Activated T-helper 1 cell treated with anti-CD3 and anti-CD28 coated beads, Interleukin-12 subunit alpha, Interleukin-12 subunit beta, Interleukin-2, Interleukin-4 antibody, amounts not matched to agents 30 ng/mL and 10 ng/mL and 1 ng/mL, durations not matched to agents 14 hours and 24 hours and 36 hours (primary cell): ENCODE measurements at places on chromosomes 11 and 22. TPM values are rescaled to one million over a fixed set of nuclear protein-coding genes. Genes with fewer than 3 reads are reported as not detected.

CLCF1 gene
- 0.64 and 0.73 TPM in 2 replicates for total RNA-seq

DNA sequence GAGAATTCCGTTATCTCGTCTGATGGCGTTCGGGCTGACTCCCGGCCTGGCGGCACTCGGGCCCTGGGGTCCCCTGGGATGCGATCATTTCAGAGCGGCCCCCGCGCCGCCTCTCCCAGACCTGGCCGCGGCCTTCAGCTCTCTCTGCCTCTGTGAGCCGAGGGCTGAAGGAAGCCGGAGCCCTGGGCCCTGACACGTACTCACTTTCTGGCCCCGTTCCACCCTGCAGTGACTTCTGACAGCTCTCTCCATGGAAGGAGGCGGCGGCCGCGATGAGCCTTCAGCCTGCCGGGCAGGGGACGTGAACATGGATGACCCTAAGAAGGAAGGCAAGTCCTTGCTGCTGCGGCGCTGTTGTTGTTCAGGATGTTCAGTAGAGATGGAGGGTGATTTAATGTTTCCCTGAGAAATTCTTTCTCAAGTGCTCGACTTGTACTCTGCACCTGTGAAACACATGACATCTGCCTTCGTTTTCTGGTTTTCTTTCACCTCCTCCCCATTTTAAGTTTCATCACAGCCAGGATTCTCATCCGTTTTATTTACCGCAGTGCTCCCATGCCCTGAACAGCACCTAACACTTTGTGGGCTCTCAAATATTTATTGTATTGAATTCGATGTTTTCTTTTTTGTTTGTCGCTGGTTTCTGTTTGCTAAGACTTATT lies 612 bp downstream of the GTSE1 start:
- H3K4me1 ChIP-seq: peaks cover 52% of the 10 kb centered on the region
- no peak for DNase-seq
- H3K36me3 ChIP-seq: peaks cover 35% of the 10 kb centered on the region
- no peaks in the 10 kb centered on the region for H3K27me3 ChIP-seq
- peak overlapping the region; percentile 91 for H3K4me3 ChIP-seq

- DNase-seq: no peak
- peaks cover 22% of the 10 kb centered on the region for H3K4me1 ChIP-seq
- peak overlapping the region; percentile 89 for H3K27ac ChIP-seq
- H3K4me3 ChIP-seq: no peak overlapping the region
- H3K27me3 ChIP-seq: no peaks in the 10 kb centered on the region
Observed at GRCh38 chr22:46220921-46221320, 29.2 kb downstream of the CDPF1 start.

DNA sequence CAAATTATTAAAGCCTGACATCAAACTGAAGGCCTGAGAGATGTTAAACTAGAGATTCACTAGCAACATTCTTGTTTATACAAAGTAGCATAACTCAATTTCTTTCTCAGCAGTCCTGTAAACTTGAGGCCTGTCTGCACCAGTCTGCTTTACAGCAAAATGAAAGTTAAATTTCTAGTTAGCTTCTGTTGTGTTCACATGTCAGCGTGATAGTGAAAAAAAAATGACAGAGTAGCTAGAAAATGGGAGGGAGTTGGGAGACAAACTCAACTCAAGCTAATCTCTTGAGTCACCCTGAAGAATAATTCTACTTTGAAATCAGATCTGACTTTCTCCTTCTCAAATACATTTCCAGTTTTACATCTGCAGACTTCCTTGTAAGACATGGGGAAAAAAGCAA lies 6.5 kb downstream of the RBFOX2 start:
- peaks cover 19% of the 10 kb centered on the region for H3K4me1 ChIP-seq
- no peaks in the 10 kb centered on the region for H3K36me3 ChIP-seq
- no peak overlapping the region for H3K4me3 ChIP-seq

GRCh38 chr22:19621373-19622060 lies 92.8 kb upstream of the SEPTIN5 start:
- peaks cover 28% of the 10 kb centered on the region for H3K4me1 ChIP-seq
- H3K4me3 ChIP-seq: no peak overlapping the region
- H3K27me3 ChIP-seq: peaks cover 9% of the 10 kb centered on the region
- no peak overlapping the region for H3K27ac ChIP-seq
- DNase-seq: no peak
- no peaks in the 10 kb centered on the region for H3K36me3 ChIP-seq

DNA sequence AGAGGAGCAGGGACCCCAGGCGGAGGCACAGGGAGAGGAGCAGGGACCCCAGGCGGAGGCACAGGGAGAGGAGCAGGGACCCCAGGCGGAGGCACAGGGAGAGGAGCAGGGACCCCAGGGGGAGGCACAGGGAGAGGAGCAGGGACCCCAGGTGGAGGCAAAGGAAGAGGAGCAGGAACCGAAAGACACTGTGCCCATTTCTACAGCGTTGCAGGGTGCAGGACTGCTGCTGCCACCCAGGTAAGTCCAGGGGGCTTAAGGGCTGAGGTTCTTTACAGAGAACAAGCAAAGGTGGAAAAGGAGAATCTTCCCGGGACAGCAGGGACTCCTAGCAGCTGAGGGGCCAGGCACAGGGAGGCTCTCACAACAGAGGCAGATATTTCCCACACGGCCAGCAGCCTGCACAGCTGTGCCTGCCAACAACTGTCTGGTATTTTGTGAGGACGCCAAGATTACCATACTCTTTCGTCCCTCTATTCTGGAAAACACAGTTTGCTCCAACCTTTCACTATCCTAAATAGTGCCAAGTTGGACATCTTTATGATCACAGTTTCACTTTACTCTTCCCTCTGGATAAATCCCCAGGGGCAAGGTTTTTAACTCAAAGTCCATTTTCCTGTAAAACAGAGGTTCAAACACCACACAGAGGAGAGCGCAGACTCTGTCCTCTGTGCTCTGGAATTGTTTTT lies 39.4 kb downstream of the SHANK2 start:
- H3K36me3 ChIP-seq: no peaks in the 10 kb centered on the region
- no peaks in the 10 kb centered on the region for H3K4me1 ChIP-seq
- H3K4me3 ChIP-seq: no peak overlapping the region
- no peak for DNase-seq
- H3K27me3 ChIP-seq: no peaks in the 10 kb centered on the region

GRCh38 chr11:133893381-133893780 lies 48.1 kb upstream of the SPATA19 start:
- H3K36me3 ChIP-seq: peaks cover 4% of the 10 kb centered on the region
- no peaks in the 10 kb centered on the region for H3K4me1 ChIP-seq
- H3K4me3 ChIP-seq: no peak overlapping the region
- H3K27ac ChIP-seq: no peak overlapping the region
- peaks cover 3% of the 10 kb centered on the region for H3K27me3 ChIP-seq
- no peak for DNase-seq

GRCh38 chr11:10441652-10442503 lies 13.2 kb upstream of the AMPD3 start:
- H3K27me3 ChIP-seq: peaks cover 12% of the 10 kb centered on the region
- no peaks in the 10 kb centered on the region for H3K36me3 ChIP-seq
- peaks cover 21% of the 10 kb centered on the region for H3K4me1 ChIP-seq

- peaks cover 62% of the 10 kb centered on the region for H3K4me1 ChIP-seq
- H3K27me3 ChIP-seq: no peaks in the 10 kb centered on the region
- no peak overlapping the region for H3K27ac ChIP-seq
- no peak overlapping the region for H3K4me3 ChIP-seq
Observed at GRCh38 chr22:49814164-49814686, 13.4 kb downstream of the BRD1 start.

DNA sequence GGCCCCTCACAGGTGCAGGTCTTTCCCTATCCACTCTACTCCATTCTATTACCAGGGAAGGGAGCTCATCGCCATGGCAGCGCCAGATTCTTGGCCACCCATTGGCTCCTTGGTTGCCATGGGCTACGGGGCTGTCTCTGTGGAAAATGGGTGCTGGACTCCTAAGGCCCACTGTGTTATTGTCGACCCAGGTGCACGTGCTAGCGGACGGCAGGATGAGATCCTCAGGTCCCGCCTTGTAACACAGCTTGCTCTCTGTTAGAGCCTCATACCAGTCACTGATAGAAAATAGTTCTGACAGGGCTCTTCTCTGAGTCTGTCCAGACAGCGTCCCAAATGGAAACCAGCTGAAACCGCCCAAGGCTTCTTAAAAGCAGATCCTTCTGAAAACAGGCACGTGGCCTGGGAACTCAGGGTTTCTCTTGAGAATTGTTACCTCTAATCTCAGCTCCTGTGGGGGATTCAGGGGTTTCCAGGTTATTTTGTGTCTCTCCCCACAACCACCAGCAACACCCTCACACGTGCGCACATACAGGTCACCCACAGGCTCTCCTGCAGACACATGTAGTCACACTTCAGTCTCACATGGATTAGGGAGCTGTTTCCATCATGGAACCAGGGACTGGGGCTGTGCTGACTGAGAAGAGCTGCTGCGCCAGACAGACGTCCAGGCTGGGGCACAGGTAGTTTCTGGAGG lies 1.5 kb downstream of the TUB start:
- DNase-seq: no peak
- H3K27me3 ChIP-seq: peaks cover 32% of the 10 kb centered on the region
- no peaks in the 10 kb centered on the region for H3K4me1 ChIP-seq
- H3K4me3 ChIP-seq: peak overlapping the region; percentile 15

DNA sequence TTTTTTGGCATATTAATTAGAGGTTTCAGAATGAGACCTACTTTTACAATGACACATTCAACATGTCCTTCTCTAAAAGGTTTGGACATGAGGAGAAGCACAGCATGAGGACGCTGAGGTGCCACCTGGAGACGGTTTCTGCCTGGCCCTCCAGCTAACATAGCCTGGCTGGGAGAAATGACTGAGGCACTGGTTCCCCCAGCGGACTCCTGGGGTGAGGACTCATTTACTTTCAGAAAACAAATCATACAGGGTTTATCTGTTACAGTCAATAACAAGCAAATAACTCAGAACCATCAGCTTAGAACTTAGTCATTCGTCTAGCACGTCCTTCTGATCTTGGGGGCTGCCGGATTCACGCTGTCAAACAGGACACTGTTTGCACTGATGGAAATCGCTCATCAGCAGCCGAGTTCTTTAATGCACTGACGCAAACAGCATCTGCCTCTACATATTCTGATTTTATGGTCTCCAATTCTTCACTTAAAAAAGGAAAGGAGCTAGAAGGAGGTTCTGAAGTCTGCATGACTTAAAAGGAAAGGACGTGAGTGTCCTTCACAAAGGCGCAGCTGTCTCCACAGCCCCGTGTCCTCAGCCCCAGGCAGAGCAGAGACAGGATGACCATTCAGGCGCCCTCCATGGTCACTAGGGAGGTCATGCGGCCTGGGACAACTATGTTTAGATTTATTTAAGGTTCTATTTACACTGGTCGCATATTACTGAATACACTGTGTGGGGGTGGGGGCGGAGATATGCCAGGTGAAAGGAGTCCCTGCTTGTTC lies 44.2 kb downstream of the CERK start:
- no peaks in the 10 kb centered on the region for H3K27me3 ChIP-seq
- peaks cover 29% of the 10 kb centered on the region for H3K36me3 ChIP-seq
- no peak overlapping the region for H3K27ac ChIP-seq
- H3K4me1 ChIP-seq: no peaks in the 10 kb centered on the region
- no peak overlapping the region for H3K4me3 ChIP-seq

DNA sequence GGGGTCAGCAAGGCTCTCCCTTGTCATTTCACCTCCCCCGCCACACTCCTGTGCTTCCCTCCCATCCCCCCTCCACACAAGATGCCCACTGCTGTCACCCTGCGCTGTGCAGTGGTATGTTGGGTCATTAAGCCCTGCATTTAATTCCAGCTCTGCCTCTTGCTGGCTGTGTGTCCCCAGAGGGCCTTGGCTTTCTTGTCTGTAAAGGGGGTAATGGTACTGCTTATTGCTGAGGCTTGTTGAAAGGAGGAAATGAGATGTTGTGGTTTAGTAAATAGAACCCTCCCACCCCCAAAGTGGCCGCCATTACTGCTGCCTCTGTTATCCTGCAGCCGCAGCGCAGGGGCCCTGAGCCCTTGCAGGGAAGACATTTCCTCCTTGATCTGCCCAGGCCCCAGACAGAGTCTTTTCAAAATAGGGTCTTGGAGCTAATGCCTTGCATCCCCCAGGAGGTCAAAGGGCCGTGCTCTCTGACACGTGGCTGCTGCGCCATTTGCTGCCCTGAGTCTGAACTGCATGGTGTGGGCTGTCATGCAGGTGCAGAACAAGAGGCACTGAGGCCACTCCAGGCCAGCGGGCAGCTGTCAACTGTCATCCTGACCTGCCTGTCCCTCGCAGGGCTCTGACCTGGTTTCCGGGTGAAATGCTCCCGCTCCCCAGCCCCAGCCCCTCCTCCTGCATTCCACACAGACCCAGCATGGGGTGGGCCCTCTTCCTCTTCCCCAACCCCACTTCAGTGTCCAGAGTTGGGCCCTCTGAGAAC lies 18.7 kb downstream of the PVALB start:
- H3K4me3 ChIP-seq: no peak overlapping the region
- DNase-seq: no peak
- no peaks in the 10 kb centered on the region for H3K36me3 ChIP-seq
- H3K4me1 ChIP-seq: no peaks in the 10 kb centered on the region

GRCh38 chr11:121018746-121019145 lies 5.2 kb upstream of the TBCEL start:
- H3K4me3 ChIP-seq: no peak overlapping the region
- peaks cover 2% of the 10 kb centered on the region for H3K36me3 ChIP-seq
- no peak for DNase-seq
- peaks cover 6% of the 10 kb centered on the region for H3K4me1 ChIP-seq

- peaks cover 40% of the 10 kb centered on the region for H3K36me3 ChIP-seq
- peaks cover 17% of the 10 kb centered on the region for H3K4me1 ChIP-seq
- no peak for DNase-seq
- no peak overlapping the region for H3K27ac ChIP-seq
Observed at GRCh38 chr11:43408277-43408676, 49.6 kb downstream of the TTC17 start.

GRCh38 chr11:88531831-88532230 lies 194.3 kb upstream of the CTSC start:
- peaks cover 39% of the 10 kb centered on the region for H3K4me1 ChIP-seq
- DNase-seq: no peak
- no peak overlapping the region for H3K27ac ChIP-seq
- peaks cover 18% of the 10 kb centered on the region for H3K27me3 ChIP-seq
- peaks cover 9% of the 10 kb centered on the region for H3K36me3 ChIP-seq

GRCh38 chr11:10878408-10879214 lies 20.8 kb upstream of the ZBED5 start:
- H3K36me3 ChIP-seq: peaks cover 4% of the 10 kb centered on the region
- no peak overlapping the region for H3K27ac ChIP-seq
- DNase-seq: peak; percentile 17
- no peaks in the 10 kb centered on the region for H3K27me3 ChIP-seq

GRCh38 chr11:83006877-83007330 lies 64.8 kb downstream of the RAB30 start:
- peak overlapping the region; percentile 80 for H3K27ac ChIP-seq
- peak overlapping the region; percentile 20 for H3K4me3 ChIP-seq
- peaks cover 62% of the 10 kb centered on the region for H3K4me1 ChIP-seq
- DNase-seq: no peak
- H3K36me3 ChIP-seq: peaks cover 16% of the 10 kb centered on the region

- H3K4me1 ChIP-seq: peaks cover 62% of the 10 kb centered on the region
- peak overlapping the region; percentile 84 for H3K27ac ChIP-seq
- peaks cover 58% of the 10 kb centered on the region for H3K36me3 ChIP-seq
- H3K27me3 ChIP-seq: no peaks in the 10 kb centered on the region
- no peak for DNase-seq
Observed at GRCh38 chr11:36400766-36401455, 104.8 kb downstream of the PRR5L start.
